Caki2 (cell line): ENCODE measurements at places on chromosomes 16 and 17. TPM values are rescaled to one million over a fixed set of nuclear protein-coding genes. Genes with fewer than 3 reads are reported as not detected.

Gene CA5A
- total RNA-seq: not detected in 2 replicates

Gene KRTAP17-1
- total RNA-seq: not detected in 2 replicates

Gene PRKCB
- not detected in 2 replicates for total RNA-seq

Gene SYNGR3
- 37.8 and 44.9 TPM in 2 replicates for total RNA-seq

Gene COG8
- 56.2 and 68.1 TPM in 2 replicates for total RNA-seq

Gene SLC22A31
- not detected in 2 replicates for total RNA-seq

Gene HIGD1B
- not detected in 2 replicates for total RNA-seq

Gene CES5A
- total RNA-seq: not detected in 2 replicates

Gene CMTM3
- 46.9 and 68.3 TPM in 2 replicates for total RNA-seq

Gene KRTAP2-3
- total RNA-seq: not detected in 2 replicates

Gene SGCA
- total RNA-seq: not detected in 2 replicates

Gene HS3ST4
- 0.07 TPM in 1 of 2 replicates, not detected in the other for total RNA-seq

Gene KRTAP9-2
- not detected in 2 replicates for total RNA-seq

Gene EMP2
- 4.2 and 8.9 TPM in 2 replicates for total RNA-seq

Gene PRAC2
- not detected in 2 replicates for total RNA-seq

Gene ARHGDIG
- total RNA-seq: not detected in 2 replicates

Gene MMP2
- 0.51 TPM in 1 of 2 replicates, not detected in the other for total RNA-seq

Gene CIAO2B
- 191 and 225 TPM in 2 replicates for total RNA-seq

Gene HOXB6
- 5.4 and 8.7 TPM in 2 replicates for total RNA-seq

Gene SLC5A2
- total RNA-seq: not detected in 2 replicates

Gene RTN4RL1
- 8.1 and 12.2 TPM in 2 replicates for total RNA-seq

Gene CA4
- total RNA-seq: not detected in 2 replicates

Gene PPP1R27
- not detected in 2 replicates for total RNA-seq

Gene TM4SF5
- not detected in 2 replicates for total RNA-seq

Gene TPSAB1
- total RNA-seq: not detected in 2 replicates

Gene LLGL2
- 34.2 and 42.5 TPM in 2 replicates for total RNA-seq

Gene OTOA
- total RNA-seq: not detected in 2 replicates

Gene GRAPL
- total RNA-seq: not detected in 2 replicates

Gene ELMO3
- 1.5 and 1.9 TPM in 2 replicates for total RNA-seq

Gene SRL
- not detected in 2 replicates for total RNA-seq

Gene NPIPA8
- 0.20 and 0.23 TPM in 2 replicates for total RNA-seq

Gene PIK3R5
- 3.1 TPM in 1 of 2 replicates, not detected in the other for total RNA-seq

Gene TMIGD1
- total RNA-seq: not detected in 2 replicates

Gene STAT5A
- total RNA-seq: not detected in 2 replicates

Gene VAT1L
- total RNA-seq: not detected in 2 replicates

Gene KRTAP4-9
- not detected in 2 replicates for total RNA-seq

Gene BLTP2
- 62.0 and 73.6 TPM in 2 replicates for total RNA-seq

Gene ENPP7
- not detected in 2 replicates for total RNA-seq

Gene MGAT5B
- total RNA-seq: 3.1 and 9.6 TPM in 2 replicates
